Stimulated activated CD8-positive, alpha-beta memory T cell treated with anti-CD3 and anti-CD28 coated beads, Interleukin-4, amount 100 ng/mL, for 1 hour (primary cell): ENCODE measurements at places on chromosomes 4 and X.

- DNase-seq: no peak
Observed at GRCh38 chr4:71713611-71714203, 70.2 kb downstream of the GC start.

DNA sequence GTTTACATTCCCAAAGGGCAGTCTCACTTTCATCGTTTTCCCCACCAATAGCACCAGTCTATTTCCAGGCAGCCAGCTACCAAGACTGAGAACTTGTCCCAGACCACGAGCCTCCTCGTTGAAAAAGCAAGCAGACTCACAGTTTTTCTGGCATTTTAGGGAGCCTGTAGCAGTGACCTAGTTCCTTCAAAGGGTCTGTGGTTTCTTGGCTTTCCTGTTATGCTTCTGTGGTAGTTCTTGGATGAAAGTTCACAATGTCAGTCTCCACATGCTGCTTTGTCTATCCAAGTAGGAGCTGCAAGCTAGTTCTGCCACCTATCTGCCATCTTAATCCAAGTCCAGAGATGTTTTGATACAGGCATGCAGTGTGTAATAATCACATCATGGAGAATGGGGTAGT is 151.6 kb upstream of the ZC4H2 start:
- DNase-seq: no peak

DNA sequence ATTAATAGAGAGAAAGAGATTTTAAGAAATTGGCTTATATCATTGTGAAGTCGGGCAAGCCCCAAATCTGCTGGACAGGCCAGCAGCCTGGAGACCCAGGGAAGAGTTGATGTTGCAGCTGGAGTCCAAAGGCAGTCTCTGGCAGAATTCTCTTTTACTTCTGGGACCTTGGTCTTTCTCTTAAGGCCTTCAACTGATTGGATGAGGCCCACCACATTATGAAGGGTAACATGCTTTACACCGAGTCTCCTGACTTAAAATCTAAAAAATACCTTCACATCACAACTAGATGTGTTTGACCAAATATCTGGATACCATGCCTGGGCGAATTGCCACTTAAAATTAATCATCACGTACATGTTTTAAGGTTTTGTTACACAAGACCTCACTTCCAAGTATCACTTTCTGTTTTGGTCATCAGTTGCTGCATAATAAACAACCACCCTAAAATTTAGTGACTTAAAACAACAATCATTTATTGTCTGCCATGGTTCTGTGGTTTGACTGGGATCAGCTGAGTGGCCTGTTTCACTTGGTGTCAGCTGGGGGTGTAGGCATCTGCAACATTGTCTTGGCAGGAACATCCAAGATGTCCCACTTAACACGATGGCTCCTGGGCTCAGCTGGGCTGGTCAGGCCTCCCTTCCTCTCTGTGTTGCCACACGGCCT is 3.4 kb downstream of the CD38 start:
- DNase-seq: no peak

DNA sequence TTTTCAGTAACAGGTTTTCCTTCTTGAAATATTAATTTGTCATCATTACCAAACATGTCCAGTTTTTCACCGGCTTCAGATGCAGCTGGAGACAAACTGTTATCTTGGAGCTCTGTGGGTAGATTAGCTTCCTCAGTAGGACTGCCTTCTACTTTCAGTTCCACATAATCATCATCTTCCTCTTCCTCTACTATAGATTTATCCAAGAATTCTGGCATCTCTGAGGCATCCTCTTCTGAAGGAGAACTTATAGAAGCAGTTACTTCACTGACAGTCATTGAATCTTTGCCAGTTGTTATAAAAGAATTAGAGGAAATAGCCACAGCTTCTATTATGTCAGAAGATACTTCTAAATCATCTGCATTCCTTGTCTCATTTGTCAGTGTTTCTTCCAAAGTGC is 162.9 kb downstream of the LRBA start:
- no peak for DNase-seq

- no peak for DNase-seq
Observed at GRCh38 chr4:66522244-66522643, 852.0 kb upstream of the EPHA5 start.

GRCh38 chr4:47313384-47313783 is 150.1 kb downstream of the COMMD8 start:
- DNase-seq: no peak

DNA sequence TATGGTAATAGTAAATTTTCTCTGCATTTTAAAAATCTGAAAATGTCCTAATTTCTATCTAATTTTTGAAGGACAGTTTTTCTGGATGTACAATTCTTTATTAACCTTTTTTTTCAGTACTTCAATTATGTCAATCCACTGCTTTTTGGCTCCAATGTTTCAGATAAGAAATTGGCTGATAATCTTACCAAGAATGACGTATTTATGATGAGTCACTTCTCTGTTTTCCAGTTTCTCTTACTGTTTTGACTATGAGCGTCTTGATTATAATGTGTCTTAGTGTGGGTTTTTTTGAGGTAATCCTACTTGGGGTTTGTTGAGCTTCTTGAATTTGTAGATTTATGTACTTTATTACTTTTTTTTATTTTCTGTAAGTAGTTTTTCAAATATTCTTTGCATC is 47.2 kb downstream of the UGT2B11 start:
- DNase-seq: no peak

- no peak for DNase-seq
Observed at GRCh38 chr4:24130637-24131036, 240.8 kb upstream of the PPARGC1A start.

GRCh38 chr4:2220016-2220630 is 21.8 kb downstream of the HAUS3 start:
- DNase-seq: peak; percentile 58

DNA sequence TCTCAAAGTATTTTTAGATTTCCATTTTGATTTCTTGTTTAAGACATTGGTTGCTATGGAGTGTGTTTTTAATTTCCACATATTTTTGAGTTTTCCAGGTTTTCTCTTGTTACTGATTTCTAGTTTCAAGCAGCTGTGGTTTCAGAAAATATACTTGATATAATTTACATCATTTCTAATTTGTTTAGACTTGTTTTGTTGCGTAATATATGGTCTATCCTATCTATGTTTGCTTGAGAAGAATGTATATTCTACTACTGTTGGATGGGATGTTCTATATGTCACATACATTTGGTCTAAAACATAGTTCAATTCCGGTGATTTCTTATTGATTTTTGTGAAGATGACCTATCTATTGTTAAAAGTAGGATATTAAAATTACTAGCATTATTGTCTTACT is 170.5 kb upstream of the EMCN start:
- no peak for DNase-seq

GRCh38 chr4:95107635-95108034 is 349.9 kb downstream of the BMPR1B start:
- no peak for DNase-seq

GRCh38 chrX:22090181-22090580 is 58.1 kb downstream of the PHEX start:
- no peak for DNase-seq

DNA sequence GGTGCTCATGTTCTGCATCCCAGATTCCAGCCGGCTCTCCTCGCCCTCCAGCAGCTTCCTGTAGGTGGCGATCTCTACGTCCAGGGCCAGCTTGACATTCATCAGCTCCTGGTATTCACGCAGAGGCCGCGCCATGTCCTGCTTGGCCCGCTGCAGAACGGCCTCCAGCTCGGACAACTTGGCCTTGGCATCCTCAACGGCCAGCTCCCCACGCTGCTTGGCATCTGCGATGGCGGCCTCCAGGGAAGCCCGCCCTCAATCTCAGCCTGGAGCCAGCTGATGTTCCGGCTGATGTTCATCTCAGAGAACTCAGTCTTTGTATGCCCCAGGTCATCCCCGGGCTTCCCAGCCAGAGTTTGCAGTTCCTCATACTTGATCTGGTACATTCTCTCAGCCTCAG is 431.8 kb upstream of the DIPK2B start:
- DNase-seq: no peak

DNA sequence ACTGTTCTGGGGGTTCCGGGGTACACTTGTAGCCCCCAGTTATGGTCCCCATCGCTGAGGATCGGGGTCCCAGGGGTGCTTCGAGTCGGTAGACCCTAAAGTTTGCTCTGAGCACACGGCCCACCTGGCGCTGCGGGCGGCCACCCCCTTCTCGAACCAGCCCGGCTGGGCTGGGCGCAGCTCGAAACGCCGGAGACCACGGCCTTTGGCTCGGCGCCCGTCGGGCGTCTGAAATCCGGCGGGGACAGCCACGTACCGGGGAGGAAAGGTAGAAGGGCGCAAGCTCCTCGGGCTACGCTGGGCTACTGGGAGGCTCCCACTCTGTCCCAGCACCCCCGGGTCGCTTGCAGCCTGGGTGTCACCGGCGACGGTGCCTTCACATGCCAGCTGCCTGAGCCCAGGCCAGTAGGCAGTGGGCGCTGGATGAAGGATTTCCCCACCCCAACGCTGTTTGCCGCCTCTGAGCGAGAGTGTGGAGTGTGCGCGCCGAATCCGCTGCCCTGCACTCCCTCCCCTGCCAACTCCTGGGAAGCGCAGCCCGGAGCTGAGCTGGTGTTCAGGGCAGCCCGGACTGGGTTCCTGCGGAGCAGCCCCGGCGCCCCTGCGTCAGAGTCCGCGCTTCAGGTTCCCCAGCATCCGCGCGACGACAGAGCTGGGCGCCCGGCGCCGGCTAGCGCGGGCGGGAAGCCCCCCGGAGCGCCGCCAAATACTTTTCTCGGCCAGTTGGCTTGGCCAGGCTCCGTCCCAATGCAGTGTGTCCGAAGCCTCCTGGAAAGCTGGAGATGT is 637 bp downstream of the MAMLD1 start:
- no peak for DNase-seq

DNA sequence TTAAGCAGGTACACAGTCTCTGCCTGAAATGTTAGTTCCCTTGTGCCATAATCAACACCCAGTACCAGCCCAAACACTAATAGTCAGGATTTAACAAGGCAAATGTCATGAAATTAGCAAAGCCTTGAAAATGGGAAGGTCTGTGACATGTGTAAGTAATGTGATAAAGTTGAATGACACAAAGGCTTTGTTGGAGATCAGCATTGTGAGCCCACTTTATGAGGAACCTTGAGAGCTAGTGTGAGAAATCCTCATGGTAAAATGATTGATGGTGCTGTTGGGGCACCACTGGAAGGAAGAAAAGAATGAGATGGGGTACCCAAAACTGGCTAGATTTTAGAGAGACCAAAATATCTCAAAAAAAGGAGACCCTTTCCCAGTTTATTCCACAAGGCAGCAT is 3.3 kb upstream of the LIN54 start:
- no peak for DNase-seq

DNA sequence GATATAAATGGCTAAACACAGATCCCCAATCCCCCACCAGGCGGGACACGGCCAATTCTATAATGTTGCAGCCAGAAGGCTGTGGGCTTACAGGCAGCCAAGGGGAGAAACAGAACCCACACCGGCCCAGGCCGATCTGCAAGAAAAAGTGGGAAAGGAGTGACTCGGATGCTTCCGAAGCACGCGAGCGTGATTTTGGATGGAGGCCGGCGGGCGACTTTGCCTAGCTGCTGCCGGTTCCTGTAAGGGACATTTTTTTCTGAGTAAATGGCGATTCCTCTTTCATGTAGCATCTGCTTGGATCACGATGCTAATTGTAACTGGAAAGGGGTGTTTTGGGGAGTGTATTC is 470.2 kb downstream of the PCDH19 start:
- no peak for DNase-seq

- DNase-seq: no peak
Observed at GRCh38 chrX:106263817-106264216, 95.7 kb downstream of the PWWP3B start.

- no peak for DNase-seq
Observed at GRCh38 chr4:168777277-168777965, 232.6 kb downstream of the CBR4 start.

DNA sequence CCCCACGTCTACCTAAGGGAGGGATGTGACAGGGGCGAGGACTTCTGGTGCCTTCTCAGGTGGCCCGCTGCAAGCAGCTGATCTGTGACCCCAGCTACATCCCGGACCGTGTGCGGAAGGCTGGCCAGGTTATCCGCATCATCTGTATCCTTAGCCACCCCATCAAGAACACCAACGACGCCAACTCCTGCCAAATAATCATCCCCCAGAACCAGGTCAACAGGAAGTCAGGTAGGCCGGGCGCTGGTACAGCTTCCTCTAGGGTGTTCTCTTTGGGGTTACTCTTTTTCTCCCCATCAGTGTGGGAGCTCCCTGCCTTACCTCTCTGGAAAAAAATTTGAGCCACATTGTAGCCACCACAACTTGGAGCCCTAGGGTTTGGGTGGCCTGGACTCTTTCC is 2.4 kb upstream of the FAM50A start:
- DNase-seq: no peak
